Adipocyte (in vitro differentiated cells): ENCODE measurements at places on chromosomes 2 and 18.

- no peak for DNase-seq
Measured at GRCh38 chr2:204453730-204454167, 91.5 kb upstream of the PARD3B start.

GRCh38 chr2:95001701-95002100 is 23.8 kb upstream of the MAL start:
- no peak for DNase-seq

- DNase-seq: no peak
Measured at GRCh38 chr2:152493945-152494528, 159.1 kb downstream of the FMNL2 start.

- peak; percentile 46 for DNase-seq
Measured at GRCh38 chr2:228624733-228625132, 443.2 kb upstream of the SPHKAP start.

DNA sequence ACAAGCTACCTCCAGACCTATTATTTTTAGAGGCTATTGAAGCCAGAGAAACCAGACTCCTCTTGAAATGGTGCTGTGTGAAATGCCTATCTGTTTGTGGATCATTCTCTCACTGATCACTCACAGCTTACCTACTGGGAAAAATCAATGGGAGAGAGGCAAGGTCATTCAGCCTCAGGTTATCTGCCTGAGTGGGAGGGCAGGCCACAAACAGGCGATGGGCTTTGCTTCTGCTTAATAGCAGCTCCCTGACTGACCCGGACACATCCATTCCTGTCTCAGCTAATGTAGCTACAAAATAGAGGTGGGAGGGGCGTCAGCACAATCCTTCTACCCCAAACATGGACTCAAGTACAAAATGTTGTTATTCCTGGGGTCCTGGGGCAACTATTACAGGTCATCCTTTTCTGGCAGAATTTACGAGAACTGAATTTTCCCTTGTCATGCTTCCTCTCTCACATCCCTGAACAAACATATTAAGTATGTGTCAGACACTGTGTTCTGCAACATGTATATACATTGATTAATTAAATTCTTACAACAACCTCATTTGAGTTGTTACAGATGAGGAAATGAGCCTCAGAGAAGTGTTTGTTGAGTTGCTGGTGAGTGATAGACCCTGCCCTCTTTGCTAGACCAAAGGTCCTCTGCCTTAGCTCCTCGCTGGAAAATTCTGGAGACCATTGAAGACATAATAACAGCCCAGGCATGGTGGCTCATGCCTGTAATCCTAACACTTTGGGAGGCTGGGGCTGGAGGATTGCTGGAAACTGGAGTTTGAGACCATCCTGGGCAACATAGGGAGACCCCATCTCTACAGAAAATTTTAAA is 60.5 kb downstream of the CDK15 start:
- no peak for DNase-seq

GRCh38 chr2:181779288-181780021 is 99.1 kb upstream of the NEUROD1 start:
- no peak for DNase-seq

- peak; percentile 74 for DNase-seq
Measured at GRCh38 chr2:203688798-203689197, 17.6 kb upstream of the CD28 start.

DNA sequence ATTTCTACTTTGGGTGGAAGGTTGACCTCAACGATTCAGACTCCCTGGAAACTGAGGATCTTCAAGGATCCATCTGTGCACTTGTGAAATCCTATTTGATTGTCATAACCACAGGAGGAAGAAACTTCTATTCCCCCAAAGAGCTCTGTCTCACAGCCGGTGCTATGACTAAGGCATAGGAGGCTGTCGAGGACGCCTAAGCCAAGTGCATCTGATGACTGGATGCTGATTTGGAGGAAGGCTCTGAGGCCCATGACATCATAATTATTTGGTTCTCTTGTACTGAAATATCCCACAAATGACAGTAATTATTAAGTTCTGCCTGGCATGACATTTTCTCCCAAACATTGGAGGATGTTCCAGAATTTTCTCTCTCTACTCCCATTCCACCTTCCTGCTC is 13.8 kb upstream of the KCNF1 start:
- no peak for DNase-seq

GRCh38 chr2:149225446-149225845 is 104.9 kb upstream of the LYPD6 start:
- DNase-seq: no peak

- DNase-seq: no peak
Measured at GRCh38 chr2:105882920-105883435, 138.3 kb downstream of the NCK2 start.

DNA sequence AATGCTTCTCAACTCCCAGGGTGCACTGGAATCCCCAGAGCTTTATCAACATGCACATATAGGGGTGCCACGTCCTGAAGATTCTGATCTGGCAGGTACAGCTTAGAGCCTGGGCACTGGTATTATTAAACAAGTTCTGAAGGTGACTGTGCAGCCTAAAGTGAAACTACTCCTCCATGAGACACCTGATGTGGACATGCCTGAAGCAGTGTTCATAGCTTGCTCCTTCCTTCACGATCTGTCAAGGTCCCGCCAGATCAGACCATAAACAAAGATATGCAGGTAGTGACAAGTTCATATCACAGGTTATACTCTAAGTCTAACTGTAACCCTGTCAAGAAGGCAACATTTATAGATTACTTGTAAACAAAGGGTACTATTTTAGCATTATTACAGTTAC is 65.3 kb upstream of the DNER start:
- DNase-seq: no peak

DNA sequence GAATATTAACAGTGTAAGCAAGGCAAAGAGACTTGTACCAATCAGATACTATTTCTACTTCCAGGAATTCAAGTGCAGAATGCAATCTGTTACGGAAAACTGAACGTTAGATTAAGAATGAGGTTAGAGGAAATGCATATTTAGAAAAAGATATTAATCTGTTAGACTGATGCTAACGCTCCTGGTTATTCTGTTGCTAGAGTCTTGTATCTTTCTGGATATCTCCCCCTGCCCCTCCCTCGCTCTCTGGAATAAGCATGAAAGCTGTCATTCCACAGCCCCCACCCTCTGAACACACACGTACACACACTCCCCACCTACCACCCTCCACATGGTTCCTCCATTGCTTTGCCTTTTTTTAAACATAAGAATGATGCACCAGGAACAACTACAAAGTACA is 24.1 kb downstream of the FIGN start:
- DNase-seq: no peak

GRCh38 chr18:35085450-35086380 is 44.5 kb downstream of the MAPRE2 start:
- DNase-seq: no peak
